ENCODE measurements at places on chromosomes 11 and 22.
A peak's percentile ranks its signal among the peaks of the same experiment; 100 is the strongest.

DNA sequence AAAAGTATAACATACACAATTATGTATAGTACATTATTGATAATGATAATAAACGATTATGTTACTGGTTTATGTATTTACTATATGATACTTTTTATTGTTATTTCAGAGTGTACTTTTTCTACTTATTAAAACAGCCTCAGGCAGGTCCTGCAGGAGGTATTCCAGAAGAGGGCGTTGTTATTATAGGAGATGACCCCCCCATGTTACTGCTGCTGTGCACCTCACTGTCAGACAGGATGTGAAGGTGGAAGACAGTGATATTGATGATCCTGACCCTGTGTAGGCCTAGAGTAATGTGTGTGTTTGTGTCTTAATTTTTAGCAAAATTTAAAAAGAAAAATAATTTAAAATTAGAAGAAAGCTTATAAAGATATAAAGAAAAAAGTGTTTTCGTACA lies 57.6 kb downstream of the REXO2 start:
- no peak for DNase-seq

GRCh38 chr22:22168190-22168940 lies 76.2 kb upstream of the VPREB1 start:
- DNase-seq, result no peak

DNA sequence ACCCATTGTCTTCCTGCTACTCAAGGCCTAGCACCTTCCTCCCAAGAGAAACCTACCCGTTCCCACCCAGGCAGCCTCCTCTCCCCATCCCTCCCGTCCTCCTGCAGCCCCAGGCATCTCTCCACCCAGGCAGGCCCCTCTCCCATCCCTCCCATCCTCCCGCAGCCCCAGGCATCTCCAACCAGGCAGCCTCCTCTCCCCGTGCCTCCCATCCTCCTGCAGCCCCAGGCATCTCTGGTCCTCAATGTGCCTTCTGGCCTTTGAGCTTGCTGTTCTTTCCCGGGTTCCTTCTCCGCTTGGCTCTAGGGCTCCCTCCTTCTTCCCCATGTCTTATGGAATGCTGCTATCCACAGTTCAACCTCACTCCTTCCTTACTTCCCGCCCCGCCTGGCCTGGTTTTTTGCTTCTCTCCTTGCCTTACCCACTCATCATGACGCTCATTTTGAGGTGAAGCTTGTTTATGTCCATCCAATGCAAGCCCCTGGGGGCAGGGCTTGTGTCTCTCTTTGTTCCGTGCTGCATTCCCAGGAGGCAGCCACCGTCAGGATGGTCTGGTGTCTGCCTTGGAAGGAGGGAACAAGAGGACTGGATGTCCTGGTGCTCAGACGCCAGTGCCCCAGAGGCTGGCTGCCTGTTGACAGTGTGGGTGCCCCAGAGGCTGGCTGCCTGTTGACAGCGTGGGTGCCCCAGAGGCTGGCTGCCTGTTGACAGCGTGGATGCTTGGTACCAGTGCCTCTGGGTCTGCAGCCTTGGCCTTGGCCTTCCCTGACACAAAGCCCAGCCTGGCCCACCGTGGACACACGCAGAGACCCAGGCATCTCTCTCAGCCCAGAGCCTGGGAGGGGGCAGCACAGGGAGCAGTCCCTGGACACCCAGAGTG lies 815.7 kb downstream of the BRD1 start:
- peak; percentile 53 for DNase-seq

DNA sequence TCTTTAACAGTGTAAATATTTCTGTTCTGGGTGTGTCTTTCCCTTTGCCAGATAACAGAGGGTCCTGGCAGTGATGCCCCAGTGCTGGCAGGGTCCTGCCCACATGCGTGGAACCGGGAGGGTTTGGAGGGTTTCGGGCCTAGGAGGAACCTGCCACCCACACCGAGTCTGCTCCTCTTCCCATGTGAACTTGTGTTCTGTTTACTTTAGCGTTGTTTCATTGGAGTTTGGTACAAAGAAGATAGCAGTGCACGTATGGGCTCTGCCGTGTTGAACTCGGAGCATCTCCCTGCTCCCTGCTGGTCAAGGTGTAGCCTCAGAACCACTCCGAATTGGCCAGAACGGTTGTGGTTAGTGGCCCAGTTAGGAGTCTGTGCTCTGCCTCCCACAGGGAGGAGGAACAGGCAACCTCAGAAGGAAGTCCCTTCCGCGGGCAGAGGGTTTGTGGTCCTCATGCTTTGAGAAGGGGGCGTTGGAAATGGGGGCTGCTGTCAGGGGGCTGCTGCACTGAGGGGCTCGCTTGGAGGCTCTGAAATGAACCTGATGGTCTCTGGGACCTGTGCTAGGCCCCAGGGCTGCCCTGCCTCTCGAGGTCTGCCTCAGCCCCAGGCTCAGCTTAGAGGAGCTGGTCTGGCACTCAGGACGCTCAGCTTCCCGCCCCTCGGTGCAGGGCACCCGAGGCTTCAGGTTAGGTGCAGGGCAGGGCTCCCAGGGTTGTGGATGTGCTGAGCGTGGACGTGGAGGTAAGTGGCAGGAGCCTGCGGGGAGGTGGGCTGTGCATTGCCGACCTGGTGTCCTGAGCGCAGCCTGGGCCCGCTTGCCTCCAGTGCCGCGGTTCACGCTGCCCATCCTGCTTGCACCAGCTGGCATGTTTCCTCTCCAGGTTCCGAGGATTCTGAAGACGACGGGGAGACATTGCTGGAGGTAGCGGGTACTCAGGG lies 10.4 kb downstream of the PHRF1 start:
- DNase-seq, result no peak

DNA sequence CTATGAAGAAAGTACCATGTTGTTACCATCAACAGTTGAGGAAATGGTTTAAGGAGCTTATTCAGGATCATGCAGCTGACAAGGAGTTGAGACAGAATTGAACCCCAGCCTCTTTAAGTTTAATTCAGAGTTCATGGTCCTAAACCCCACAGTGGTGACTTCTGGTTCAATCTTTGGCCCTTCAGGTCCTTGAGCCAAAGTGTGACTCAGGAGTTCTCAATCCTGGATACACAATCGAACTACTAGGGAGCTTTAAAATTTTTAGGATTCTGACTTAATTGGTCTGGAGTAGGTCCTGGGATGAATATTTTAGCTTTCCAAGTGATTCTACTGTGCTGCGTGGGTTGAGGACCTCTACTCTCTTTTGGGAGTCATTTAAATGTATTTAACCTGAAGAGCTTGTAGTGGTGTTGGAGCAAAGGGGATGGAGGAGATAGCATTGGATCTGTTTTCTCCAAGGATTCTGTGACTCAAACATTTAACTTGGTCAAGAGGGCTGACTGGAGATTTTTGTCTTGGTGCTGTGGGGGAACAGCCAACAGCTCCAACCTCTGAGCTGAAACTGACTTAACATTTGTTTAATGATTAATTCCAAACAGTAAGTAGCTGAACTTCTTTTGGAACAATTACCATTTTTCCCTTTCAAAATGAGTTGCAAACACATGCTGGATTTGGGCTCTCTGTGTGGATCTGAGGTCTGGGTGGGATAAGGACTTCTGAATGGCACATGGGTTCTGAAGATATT lies 80.1 kb downstream of the INSC start:
- no peak for DNase-seq

Data from activated effector memory CD4-positive, alpha-beta T cell treated with anti-CD3 and anti-CD28 coated beads, Interleukin-2, amount 50 U/mL, for 16 hours (primary cell).